ENCODE measurements at places on chromosomes 6 and 20. TPM values are rescaled to one million over a fixed set of nuclear protein-coding genes. Genes with fewer than 3 reads are reported as not detected.

Gene NDUFAF5
- 11.7 TPM for total RNA-seq

Gene FERMT1
- total RNA-seq, result under 0.01 TPM

Gene FNDC11
- total RNA-seq, result 1.2 TPM

Gene AGPAT4
- total RNA-seq, result 12.9 TPM

Gene NEU1
- total RNA-seq, result 43.3 TPM

Gene MRAP2
- total RNA-seq, result 8.9 TPM

Gene CYP39A1
- total RNA-seq, result 0.22 TPM

Gene TFAP2C
- under 0.01 TPM for total RNA-seq

Gene ZC2HC1B
- total RNA-seq, result not detected

Gene ADTRP
- 0.11 TPM for total RNA-seq

Gene HLA-DRA
- 0.11 TPM for total RNA-seq

Gene CYP24A1
- total RNA-seq, result not detected

Gene CHRNA4
- not detected for total RNA-seq

Gene GPLD1
- total RNA-seq, result 0.43 TPM

Gene CST5
- total RNA-seq, result not detected

Gene ANKRD66
- not detected for total RNA-seq

Gene TNFRSF21
- 65.1 TPM for total RNA-seq

Gene SDCBP2
- 5.4 TPM for total RNA-seq

Gene ECT2L
- not detected for total RNA-seq

Gene NOX3
- total RNA-seq, result not detected

Gene MTFR2
- total RNA-seq, result 0.54 TPM

Gene RHAG
- 0.11 TPM for total RNA-seq

Gene CD24
- 0.09 TPM for total RNA-seq

Gene HLA-DQB1
- total RNA-seq, result not detected

Gene FLRT3
- 0.33 TPM for total RNA-seq

Gene C20orf202
- 0.17 TPM for total RNA-seq

Gene PRDM1
- 1.4 TPM for total RNA-seq

Gene SYNDIG1
- total RNA-seq, result not detected

Gene DCDC2
- total RNA-seq, result not detected

Gene OOEP
- 0.22 TPM for total RNA-seq

Gene PROCR
- total RNA-seq, result 108 TPM

Gene TDRD6
- under 0.01 TPM for total RNA-seq

Gene C6orf52
- not detected for total RNA-seq

Gene GSTA2
- total RNA-seq, result not detected

Gene YTHDF1
- total RNA-seq, result 21.3 TPM

Gene CST2
- not detected for total RNA-seq

Gene AVP
- not detected for total RNA-seq

Gene RBM24
- total RNA-seq, result 0.22 TPM

Gene SYCP2
- 3.1 TPM for total RNA-seq

Gene GMPR
- total RNA-seq, result 15.4 TPM

Gene C6orf15
- total RNA-seq, result not detected

Gene COL21A1
- total RNA-seq, result 5.2 TPM

Gene GPX5
- total RNA-seq, result not detected

Gene CNR1
- not detected for total RNA-seq

Gene FNDC1
- 0.09 TPM for total RNA-seq

Gene TEAD3
- 0.17 TPM for total RNA-seq

Gene COL9A3
- 1.3 TPM for total RNA-seq

Gene TP53TG5
- not detected for total RNA-seq

Gene TNNC2
- not detected for total RNA-seq

Gene WFDC2
- not detected for total RNA-seq

Gene DEFB115
- not detected for total RNA-seq

Gene MYCT1
- total RNA-seq, result 192 TPM

Gene ELOVL4
- 0.60 TPM for total RNA-seq

Gene NRSN1
- total RNA-seq, result not detected

Gene CHD6
- total RNA-seq, result 27.9 TPM

Gene KCNG1
- 2.8 TPM for total RNA-seq

Gene SIGLEC1
- not detected for total RNA-seq

Gene SPAG4
- 21.6 TPM for total RNA-seq

Gene AP5S1
- 19.8 TPM for total RNA-seq

Gene ADRM1
- 79.5 TPM for total RNA-seq

Measured in dermis lymphatic vessel endothelial cell (primary cell).